HepG2 (cell line): ENCODE measurements at places on chromosomes 2 and 18. TPM values are rescaled to one million over a fixed set of nuclear protein-coding genes. Genes with fewer than 3 reads are reported as not detected.

Gene GATA6
- total RNA-seq, result 2.9 and 3.2 TPM in 2 replicates

Gene PFN4
- 0.20 TPM in 1 of 2 replicates, not detected in the other for total RNA-seq

Gene FBXO15
- 0.09 TPM in 1 of 2 replicates, not detected in the other for total RNA-seq

Gene NRP2
- total RNA-seq, result 0.60 and 1.4 TPM in 2 replicates

Gene EHBP1
- 93.5 and 122 TPM in 2 replicates for total RNA-seq

Gene ANKRD29
- total RNA-seq, result not detected in 2 replicates

Gene CD226
- 0.15 and 0.77 TPM in 2 replicates for total RNA-seq

Gene FKBP1B
- total RNA-seq, result 35.2 and 36.8 TPM in 2 replicates

Gene SLC4A3
- total RNA-seq, result 0.10 and 0.18 TPM in 2 replicates

Gene CENPO
- 35.5 and 41.4 TPM in 2 replicates for total RNA-seq

Gene PLGLB1
- 0.20 TPM in 1 of 2 replicates, not detected in the other for total RNA-seq

Gene ATP6V1B1
- total RNA-seq, result 0.58 TPM in 1 of 2 replicates, not detected in the other

Gene GRB14
- total RNA-seq, result 3.8 and 5.8 TPM in 2 replicates

Gene NT5DC4
- total RNA-seq, result 2.4 and 4.2 TPM in 2 replicates

Gene CCL20
- total RNA-seq, result 136 and 223 TPM in 2 replicates

Gene MOGAT1
- total RNA-seq, result 1.3 and 4.3 TPM in 2 replicates

Gene DNAJB2
- 18.6 and 21.3 TPM in 2 replicates for total RNA-seq

Gene CNDP1
- not detected in 2 replicates for total RNA-seq

Gene SERPINB10
- total RNA-seq, result not detected in 2 replicates

Gene MALL
- not detected in 2 replicates for total RNA-seq

Gene USP14
- total RNA-seq, result 16.6 and 57.4 TPM in 2 replicates

Gene ASB18
- total RNA-seq, result not detected in 2 replicates

Gene UGT1A10
- total RNA-seq, result 0.10 TPM in 1 of 2 replicates, not detected in the other

Gene IL37
- total RNA-seq, result not detected in 2 replicates

Gene DYNAP
- total RNA-seq, result not detected in 2 replicates

Gene CERKL
- not detected in 2 replicates for total RNA-seq

Gene OSR1
- total RNA-seq, result 0.81 and 1.1 TPM in 2 replicates

Gene FOXI3
- not detected in 2 replicates for total RNA-seq
